ENCODE measurements at places on chromosomes 13 and 19.
A peak's percentile ranks its signal among the peaks of the same experiment; 100 is the strongest.

GRCh38 chr13:79898996-79899395 lies 418.0 kb downstream of the NDFIP2 start:
- DNase-seq = no peak

GRCh38 chr19:42428676-42429075 lies 1.5 kb upstream of the LIPE start:
- no peak for DNase-seq

DNA sequence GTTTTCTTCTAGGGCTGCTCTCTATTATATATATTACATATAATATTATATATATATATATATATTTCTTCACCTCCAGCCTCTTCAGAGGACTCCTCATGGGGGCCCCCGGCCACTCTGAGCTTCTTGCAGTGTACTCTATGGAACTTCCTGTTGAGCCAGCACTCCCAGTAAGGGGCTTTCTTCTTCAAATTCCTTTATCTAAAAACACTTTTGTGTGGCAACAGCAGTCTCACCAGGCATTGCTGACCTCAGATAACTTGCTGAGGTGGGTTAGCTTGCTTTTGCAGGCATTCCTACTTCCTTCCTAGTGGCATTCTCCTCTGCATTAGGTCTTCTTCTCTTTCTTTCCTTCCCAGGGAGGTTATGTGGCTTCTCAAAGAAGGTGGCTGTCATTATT lies 381.5 kb downstream of the MYO16 start:
- no peak for DNase-seq

DNA sequence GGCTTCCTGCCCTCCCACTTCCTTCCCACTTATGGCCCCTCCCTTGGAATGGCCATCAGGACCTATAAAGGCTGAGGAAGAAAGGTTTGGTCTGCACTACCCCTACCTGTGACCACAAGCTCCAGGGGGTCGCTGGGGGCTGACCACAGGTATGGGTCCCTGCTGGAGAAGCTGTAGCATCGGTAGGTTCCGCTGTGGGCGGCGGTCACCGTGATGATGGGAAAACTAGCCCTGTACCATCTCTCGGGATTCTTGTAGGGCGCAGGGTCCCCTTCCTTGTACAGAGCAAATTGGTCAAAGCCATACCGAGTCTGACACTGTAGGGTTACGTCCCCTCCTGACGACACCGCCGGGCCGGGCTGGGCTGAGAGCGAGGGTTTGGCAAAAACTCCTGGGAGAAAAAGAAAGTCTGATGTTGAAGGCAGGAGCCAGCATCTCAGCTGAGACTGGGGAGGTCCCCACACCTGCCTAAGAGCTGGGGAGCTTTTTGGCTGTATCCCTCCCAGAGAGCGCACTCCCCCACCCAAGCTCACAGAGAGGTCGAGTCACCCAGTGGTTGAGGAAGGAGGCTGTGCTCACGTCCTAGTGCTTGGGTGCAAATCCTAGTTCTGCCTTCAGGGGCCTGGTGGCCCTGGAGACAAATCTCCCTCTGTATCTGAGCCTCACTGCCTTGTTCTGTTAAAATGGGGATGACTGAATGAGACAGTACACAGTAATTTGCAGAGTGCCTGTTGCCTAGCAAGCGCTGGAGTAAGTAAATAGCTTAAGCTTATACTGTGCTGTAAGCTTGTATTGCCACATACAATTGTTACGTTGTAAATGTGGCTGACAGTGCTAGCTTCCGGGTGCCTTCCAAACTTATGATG lies 10.4 kb downstream of the GP6 start:
- no peak for DNase-seq

DNA sequence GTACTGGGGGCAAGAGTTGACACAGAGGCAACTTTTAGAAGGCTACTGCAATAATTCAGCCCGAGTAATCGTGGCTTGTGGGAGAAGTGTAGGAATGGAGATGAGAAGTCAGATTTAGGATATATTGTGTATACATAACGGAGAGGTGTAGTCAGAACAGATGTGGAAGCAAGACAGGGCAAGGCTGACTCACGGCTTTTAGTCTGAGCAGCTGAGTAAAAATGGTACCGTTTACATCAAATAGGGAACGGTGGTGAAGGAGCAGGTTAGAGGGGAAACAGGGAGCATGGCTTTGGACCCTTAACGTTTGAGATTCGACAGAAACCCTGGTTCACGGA lies 796 bp upstream of the LSM14A start:
- peak; percentile 76 for DNase-seq
